ENCODE measurements at places on chromosomes 1 and 21.

DNA sequence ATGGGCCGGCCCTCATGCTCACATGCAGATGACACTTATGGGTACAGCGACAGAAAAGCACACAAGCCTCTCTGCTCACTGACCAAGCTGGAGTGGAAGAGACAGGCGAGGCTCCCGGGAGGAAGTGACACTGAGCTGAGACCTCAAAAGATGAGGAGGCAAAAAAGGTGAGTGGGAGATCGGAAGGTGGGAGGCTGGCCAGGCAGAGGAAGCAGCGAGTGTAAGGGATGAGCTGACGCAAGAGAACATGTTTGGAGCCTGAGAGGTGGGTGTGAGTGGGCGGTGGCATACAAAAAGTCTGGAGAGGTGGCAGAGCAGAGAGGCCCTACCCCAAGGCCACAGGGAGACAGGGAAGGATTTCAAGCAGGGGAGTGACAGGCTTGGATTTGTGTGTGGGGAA is 18.2 kb upstream of the CDCP2 start:
- H3K4me1 ChIP-seq = no peaks in the 10 kb centered on the region
- DNase-seq = no peak
- no peak overlapping the region for H3K27ac ChIP-seq
- H3K27me3 ChIP-seq = no peaks in the 10 kb centered on the region
- no peak overlapping the region for H3K4me3 ChIP-seq

DNA sequence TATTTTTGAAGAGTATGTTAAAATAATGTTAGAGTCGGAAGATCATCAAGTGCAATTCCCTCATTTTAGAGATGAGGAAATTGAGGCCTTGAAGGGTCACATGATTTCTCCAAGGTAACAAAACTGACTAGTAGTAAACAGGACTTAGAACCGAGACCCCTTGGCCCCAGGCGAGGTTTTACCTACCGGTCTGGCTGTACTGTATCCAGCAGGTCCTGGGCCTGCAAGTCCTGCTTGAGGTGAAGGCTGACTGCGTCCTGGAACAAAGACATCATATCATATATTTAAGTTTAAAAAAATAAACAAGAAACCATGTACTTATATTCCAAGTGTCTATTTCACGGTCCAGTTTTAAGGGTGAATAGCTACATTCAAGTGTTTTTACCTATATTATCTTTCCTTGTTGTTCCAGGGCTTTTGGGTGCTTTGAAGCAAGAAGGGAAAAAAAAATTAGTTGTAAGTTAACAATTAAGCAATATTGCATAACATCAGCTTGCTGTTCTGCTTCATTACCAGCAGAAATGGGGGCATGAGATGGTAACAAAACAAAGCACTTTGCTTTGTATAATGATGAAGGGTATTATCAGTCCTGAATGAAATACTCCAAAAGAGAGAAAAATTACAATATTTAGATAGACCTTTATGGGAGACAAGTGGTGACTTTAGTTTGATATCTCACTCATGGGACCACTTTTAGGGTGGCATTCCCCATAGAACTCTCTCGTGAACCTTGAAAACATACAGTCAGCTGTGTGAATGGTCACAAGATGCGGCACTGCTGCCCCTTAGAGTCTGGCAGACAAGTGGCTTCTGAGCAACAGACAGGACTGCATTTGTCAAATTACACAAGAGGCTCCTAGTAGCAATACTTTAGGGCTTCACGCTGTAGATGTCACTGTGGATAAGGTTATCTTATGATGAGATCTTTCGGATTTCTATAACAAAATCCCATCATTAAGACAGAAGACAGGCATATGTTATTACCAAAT is 29.8 kb upstream of the CFAP298 start:
- DNase-seq = no peak
- no peaks in the 10 kb centered on the region for H3K4me1 ChIP-seq
- no peaks in the 10 kb centered on the region for H3K36me3 ChIP-seq
- H3K27me3 ChIP-seq = no peaks in the 10 kb centered on the region
- no peak overlapping the region for H3K27ac ChIP-seq
- no peak overlapping the region for H3K4me3 ChIP-seq

DNA sequence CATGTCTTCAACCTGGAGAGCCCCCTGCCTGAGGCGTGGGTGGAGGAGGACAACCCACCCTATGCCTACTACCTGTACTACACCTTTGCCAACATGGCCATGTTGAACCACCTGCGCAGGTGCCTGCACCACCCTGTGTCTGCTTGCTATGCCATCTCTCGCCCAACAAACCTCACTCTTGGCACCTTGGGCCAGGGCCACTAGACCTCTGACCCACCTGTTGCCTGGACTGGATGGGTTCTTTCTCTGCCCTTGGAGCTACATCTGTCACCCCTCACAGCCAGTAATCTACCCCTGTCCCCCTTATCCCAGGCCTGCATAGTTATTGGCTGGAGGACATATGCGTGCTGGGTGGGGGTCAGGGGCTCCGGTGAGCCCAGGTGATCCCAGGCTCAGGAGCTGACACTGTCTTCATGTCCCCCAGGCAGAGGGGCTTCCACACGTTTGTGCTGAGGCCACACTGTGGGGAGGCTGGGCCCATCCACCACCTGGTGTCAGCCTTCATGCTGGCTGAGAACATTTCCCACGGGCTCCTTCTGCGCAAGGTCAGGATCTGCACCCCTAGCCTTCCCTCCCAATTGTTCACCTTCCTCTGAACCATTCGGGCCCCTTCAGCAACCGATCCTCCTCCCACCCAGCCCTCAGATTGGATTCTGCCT is 9.9 kb downstream of the AMPD2 start:
- no peaks in the 10 kb centered on the region for H3K36me3 ChIP-seq
- no peaks in the 10 kb centered on the region for H3K27me3 ChIP-seq
- no peak for DNase-seq

DNA sequence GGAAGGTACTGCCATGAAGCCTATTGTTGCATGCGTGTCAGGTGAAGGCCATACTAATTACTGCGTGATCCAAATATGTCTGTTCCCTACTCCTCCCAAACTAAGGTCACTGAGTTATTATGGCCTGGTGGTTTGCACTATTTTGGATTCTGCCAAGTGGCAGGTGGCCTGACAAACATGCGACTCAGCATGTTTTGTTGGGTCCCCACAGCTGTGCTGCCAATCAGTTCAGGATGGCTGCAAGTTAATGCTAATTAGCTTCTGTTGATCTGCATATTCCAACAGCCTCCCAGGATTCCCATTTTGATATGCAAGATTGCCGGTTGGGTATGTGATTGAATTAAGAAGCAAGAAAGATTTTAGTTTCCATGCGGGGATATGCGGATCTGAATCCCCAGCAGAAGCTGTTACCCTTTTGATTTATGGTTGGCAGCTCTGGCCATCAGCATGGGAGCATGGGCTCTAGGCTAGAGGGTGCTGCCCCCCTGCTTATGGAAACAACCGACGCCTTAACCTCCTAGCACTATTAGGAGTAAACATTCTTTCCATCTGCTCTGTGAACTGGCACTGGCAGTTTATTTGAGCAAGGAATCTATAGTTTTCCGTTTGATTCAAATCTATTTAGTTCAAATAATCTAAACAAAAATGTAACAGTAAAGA is 429.8 kb upstream of the C1orf87 start:
- no peak for DNase-seq
- H3K4me3 ChIP-seq = no peak overlapping the region
- H3K27ac ChIP-seq = no peak overlapping the region
- H3K27me3 ChIP-seq = no peaks in the 10 kb centered on the region
- H3K36me3 ChIP-seq = no peaks in the 10 kb centered on the region

GRCh38 chr21:40021558-40022351 is 154.5 kb downstream of the PCP4 start:
- no peaks in the 10 kb centered on the region for H3K27me3 ChIP-seq
- no peaks in the 10 kb centered on the region for H3K36me3 ChIP-seq
- DNase-seq = no peak
- H3K4me3 ChIP-seq = no peak overlapping the region

- no peak overlapping the region for H3K4me3 ChIP-seq
- H3K4me1 ChIP-seq = peaks cover 6% of the 10 kb centered on the region
- peak; percentile 80 for DNase-seq
- no peaks in the 10 kb centered on the region for H3K27me3 ChIP-seq
Observed at GRCh38 chr21:42737951-42738590, 84.7 kb downstream of the PDE9A start.

GRCh38 chr21:32185726-32186125 is 93.1 kb downstream of the MIS18A start:
- H3K4me3 ChIP-seq = no peak overlapping the region
- H3K4me1 ChIP-seq = no peaks in the 10 kb centered on the region
- H3K27ac ChIP-seq = no peak overlapping the region
- H3K36me3 ChIP-seq = no peaks in the 10 kb centered on the region

GRCh38 chr1:203899353-203899716 is 37.9 kb downstream of the SNRPE start:
- DNase-seq = no peak
- H3K36me3 ChIP-seq = no peaks in the 10 kb centered on the region
- no peaks in the 10 kb centered on the region for H3K27me3 ChIP-seq
